ENCODE measurements at places on chromosomes 16 and 17.

DNA sequence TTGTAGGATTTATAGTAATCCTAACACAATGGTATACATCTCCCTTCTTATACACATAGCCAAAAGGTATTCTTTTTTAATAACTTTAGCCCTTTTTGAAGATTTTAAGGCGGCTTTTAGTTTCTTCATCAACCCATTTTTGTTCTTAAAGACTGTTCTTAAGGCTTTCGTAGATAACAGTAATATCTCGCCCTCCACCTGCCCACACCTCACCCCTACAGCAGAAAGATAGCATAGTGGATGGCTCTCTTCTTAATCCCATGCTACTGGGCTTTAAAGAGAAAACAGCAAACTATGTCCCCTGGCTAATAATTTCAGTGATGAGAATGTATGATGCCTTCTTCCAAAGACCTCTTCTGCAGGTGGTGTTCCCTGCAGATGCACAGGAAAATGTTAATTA is 8.6 kb downstream of the IGSF6 start:
- no peak for DNase-seq

DNA sequence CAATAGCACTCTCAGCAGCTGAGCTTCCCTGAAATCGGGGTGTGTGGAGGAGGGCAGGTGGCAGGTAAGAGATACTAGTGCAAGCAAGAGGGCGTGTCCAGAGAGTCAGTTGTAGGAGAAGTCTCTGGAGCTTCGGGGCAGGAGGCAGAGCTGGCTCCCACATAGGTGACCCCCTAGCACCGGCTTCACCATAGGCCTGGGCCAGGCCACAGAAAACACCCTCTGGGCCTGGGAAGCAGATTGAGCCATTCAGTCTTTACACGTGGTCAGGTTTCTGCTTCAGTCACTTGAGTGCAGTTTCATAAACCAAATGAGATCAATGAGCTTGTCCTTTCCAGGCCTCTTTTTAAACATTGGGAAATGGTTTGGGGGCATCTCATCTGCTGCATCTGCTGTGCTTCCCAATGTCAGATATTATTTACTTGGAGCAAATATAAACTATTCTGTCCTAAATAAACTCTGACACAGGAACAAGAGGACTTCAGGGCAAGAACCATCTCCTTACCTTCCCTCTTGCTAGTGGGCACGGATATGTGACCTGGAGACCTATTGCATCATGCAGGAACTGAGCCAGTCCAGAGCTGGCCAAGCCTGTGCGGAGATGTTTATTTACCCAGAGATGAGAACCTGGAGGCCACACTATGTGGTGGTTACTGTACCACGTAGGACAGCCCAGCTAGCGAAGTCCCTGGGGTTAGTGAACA is 16.1 kb downstream of the CCR7 start:
- DNase-seq = peak; percentile 82

GRCh38 chr16:81703177-81704155 is 75.6 kb upstream of the PLCG2 start:
- DNase-seq = no peak

GRCh38 chr16:88503374-88503770 is 50.3 kb downstream of the ZFPM1 start:
- DNase-seq = no peak

DNA sequence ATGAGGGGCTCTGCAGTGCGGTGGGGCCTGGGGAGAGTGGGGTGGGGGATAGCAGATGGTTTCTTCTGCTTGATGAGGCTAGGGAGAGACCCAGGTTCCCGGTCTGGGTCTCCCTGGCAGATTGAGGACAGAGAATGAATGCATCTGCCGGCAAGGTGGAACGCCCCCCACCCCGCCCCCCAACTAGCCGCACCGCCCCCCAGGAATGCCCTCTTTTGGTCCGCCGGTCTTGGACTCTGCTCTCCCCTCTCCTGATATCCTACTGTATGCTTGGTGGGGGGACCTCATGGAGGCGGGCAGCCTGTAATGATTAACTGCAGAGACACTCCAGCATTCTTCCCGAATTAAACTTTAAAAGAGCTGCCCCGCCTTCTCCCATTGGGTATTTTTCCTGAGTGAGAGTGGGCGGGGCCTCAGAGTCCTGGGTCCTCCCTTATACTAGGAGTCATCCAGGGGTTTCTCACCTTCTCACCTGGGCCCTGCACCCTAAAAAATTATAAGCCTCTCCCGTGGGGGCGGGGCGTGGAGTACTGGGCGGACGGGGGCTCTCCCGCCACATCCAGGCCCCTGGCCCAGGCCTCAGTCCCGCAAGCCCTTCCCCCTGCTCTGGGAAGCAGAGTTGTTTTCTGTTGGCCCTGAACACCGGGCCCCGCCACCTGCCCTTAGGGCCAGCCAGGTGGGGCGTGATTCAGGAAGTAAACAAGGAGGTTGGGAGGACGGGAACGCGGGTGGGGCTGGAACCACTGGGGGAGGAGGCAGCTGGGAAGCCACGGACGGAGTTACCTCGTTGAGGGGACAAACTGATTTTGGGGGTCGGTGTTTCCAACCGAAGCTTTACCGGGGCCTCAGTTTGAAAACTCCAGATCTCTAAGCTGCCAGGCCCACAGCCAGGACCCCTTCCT is 1.5 kb downstream of the GRB7 start:
- DNase-seq = no peak

DNA sequence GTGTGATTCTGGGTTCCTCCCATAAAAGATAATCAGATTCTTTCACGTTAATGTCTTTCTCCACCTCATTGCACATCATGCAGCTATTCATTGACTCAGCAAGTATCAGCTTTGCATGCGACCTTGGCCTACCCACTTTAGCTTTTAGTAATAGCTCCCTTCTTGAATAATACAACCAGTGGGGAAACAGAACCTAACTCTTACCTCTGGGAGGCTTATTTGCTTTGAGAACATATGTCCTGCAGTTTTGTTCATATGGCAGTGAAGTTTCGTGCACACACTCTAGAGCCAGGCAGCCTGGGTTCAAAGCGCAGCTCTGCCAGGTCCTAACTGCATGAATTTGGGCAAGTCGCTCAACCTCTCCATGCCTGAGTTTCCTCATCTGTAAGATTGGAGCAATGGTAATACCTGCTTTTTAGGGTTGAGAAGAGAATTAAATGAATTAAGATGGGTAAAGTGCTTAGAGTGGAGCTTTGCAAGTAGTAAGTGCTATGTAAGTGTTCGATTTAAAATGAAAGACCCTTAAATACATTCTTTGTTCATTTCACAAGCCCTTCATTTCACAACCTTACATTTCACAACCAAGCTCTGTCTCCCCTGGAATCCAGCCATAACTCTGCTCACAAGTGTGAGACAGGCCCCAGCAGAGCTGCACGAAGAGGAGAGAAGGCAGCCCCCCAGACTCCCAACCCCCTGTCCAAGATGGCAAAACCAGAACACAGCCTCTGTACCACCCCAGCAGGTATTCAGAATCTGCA is 29.3 kb downstream of the MAPT start:
- no peak for DNase-seq

DNA sequence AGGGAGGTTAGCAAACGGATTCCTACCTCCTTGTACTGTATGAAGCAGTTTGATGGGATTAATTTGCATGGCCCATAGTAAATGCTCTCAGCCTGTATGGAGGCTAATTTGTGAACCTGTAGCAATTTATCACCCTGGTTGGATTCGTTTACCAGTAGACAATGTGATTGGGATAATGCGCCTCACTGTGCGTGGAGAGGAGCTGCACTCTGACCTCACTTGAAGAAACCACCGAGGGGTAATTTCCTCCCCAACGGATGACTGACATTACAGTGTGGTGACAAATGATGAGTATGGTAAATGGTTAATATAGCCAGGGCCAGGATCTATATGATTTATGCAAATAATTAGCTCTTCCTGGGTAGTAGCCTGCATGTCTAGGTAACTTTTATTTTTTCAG is 479.1 kb upstream of the RBFOX1 start:
- no peak for DNase-seq

DNA sequence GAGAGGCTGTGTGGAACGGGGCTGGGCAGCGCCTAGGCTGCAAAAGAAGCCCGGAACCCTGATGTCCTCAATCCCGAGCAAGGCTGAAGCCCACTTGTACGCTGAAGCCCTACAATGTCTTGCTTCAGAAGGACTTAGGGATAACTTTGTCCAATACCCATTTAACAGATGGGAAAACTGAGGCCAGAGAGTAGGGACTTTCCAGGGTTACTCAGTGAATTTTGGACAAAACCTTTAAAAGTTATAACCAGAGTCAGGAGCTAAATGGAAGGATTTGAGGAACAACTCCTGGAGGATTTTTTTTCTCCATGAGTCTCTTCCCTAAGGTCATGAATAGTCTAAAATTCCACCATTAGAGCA is 161.2 kb downstream of the IRX5 start:
- no peak for DNase-seq

- DNase-seq = no peak
Measured at GRCh38 chr16:88455610-88456355, 2.7 kb downstream of the ZFPM1 start.

All from tibial nerve (tissue), 4 donors.